Lower lobe of right lung (tissue), 2 donors: ENCODE measurements at places on chromosomes 3 and 15. TPM values are rescaled to one million over a fixed set of nuclear protein-coding genes. Genes with fewer than 3 reads are reported as not detected.

Gene HHLA2
- 4.9 TPM for total RNA-seq

Gene PTPRG
- 67.6 TPM for total RNA-seq

Gene CCR8
- total RNA-seq, result not detected

Gene SOX14
- total RNA-seq, result not detected

Gene SCN5A
- total RNA-seq, result 0.24 TPM

- H3K27ac ChIP-seq, result no peak overlapping the region
- H3K36me3 ChIP-seq, result peaks cover 9% of the 10 kb centered on the region
- DNase-seq, result no peak
- H3K27me3 ChIP-seq, result no peaks in the 10 kb centered on the region
- H3K4me1 ChIP-seq, result peaks cover 3% of the 10 kb centered on the region
Observed at GRCh38 chr15:101264911-101265641, 12.2 kb downstream of the SELENOS start.

DNA sequence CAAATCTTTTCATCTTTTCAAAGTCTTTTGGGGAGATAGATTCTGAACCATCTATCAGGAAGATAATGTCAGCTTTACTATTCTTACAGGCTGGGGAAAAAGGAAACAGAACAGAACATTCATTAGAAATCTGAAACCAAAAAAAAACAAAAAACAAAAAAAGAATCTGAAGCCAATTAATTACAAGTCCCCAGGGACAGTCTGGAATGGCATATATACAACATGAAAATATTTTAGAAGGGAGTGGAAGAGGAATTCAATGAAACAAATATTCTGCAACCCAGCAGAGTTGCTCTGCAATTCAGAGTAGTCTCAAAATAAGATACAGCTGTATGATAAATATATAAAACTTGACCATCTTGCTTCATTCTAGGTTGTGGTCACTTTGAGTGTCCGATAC is 41.7 kb upstream of the CAPN7 start:
- DNase-seq, result no peak
- no peaks in the 10 kb centered on the region for H3K4me1 ChIP-seq
- no peaks in the 10 kb centered on the region for H3K27me3 ChIP-seq
- no peak overlapping the region for H3K27ac ChIP-seq
- no peak overlapping the region for H3K4me3 ChIP-seq
- no peaks in the 10 kb centered on the region for H3K36me3 ChIP-seq

DNA sequence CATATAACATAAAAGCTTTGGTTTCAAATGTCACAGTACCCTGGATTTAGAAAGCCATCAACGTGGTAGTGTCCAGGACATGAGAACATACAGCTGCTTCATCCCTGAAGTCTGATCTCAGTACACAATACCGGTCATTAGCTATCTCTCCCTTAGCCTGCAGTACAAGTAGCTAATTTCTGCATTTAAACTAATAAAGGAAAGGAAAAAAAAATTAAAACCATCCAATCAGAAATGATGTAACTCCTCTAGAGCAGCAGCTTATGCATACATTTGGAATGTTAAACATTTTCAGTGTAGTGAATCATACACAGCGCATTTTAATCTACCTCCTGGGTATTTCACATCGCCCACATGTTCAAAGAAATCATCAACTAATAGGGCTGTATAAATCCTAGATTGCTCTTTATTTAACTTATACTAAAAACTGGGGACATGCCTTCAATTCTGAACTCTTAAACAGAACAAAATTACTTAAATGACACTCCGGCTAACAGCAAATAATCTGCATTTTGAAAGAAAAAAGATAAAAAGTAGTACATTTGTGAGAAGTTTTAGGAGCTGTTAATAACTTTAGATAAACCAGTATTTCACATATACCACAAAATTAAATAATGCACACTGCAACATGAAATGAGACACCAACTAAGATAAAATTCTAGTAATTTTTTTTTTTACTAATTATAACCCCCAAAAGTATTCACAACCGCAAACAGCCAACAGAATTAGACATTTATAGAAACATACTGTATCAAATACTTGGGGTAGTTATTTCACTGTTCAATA is 3.7 kb downstream of the IGF2BP2 start:
- peaks cover 4% of the 10 kb centered on the region for H3K4me1 ChIP-seq
- no peak for DNase-seq
